ENCODE measurements at places on chromosomes 7 and 10.

- DNase-seq, result no peak
These were observed 144.2 kb upstream of the EGR2 start for GRCh38 chr10:62960416-62960815.

DNA sequence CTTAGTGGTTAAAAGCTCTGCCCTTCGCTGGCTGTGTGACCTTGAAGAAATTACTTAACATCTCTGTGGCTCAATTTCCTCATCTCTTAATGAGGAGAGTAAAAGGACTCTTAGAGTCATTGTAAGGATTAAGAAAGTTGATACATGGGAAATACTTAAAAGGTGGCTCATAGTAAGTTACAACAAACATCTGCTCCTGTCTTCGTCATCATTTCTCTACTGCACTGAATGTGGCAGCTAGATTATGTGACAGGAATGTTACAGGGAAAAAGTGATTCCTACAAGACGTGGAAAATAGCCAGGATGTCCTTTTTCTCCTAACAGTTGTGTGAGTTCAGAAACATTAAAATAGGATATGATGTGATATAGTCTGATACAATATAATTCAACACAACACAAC is 184.7 kb downstream of the FRMD4A start:
- DNase-seq, result no peak

DNA sequence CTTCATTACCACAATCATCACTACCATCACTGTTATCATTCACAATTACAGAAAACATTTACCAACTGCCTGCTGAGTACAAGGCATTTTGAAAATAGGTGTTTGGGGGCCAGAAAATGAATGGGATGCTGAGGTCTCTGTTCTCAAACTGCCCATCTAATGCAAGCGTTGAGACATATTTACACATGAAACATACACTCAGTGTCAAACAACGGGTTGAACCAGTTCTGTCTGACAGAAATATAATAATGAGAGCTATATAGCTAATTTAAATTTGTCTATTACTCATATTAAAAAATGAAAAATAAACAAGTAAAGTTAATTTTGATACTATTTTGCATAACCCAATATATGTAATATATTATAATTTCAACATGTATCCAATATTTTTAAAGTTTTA is 303.1 kb downstream of the KCNMA1 start:
- no peak for DNase-seq

DNA sequence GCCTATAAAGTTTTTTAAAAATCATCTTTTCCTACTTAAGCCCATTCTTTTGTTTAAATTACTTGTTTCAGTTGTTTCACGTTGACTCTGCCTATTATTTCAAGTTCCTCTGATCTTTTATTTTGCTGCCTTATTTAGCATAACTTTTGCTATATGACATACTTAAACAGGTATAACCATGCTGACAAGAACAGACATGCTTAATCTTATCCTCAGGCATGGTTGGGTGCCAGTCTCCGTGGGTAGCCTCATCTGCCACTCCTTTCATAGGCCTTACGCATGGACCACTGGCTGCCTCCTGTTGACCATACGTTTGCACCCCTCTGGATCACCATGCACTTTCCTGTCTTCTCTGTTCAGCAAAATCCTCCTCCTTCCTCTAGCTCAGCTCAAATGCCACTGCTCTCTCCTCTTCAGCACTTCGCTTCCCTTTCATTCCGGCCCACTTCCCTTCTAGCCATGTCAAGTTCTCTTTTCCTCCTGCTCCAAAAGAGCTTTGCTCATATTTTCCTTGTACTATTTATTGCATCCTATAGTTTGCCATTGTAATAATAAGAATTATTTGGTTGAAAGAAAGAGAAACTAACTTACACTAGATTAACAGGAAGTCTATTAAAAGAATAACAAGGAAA is 10.0 kb upstream of the TSPAN33 start:
- no peak for DNase-seq

DNA sequence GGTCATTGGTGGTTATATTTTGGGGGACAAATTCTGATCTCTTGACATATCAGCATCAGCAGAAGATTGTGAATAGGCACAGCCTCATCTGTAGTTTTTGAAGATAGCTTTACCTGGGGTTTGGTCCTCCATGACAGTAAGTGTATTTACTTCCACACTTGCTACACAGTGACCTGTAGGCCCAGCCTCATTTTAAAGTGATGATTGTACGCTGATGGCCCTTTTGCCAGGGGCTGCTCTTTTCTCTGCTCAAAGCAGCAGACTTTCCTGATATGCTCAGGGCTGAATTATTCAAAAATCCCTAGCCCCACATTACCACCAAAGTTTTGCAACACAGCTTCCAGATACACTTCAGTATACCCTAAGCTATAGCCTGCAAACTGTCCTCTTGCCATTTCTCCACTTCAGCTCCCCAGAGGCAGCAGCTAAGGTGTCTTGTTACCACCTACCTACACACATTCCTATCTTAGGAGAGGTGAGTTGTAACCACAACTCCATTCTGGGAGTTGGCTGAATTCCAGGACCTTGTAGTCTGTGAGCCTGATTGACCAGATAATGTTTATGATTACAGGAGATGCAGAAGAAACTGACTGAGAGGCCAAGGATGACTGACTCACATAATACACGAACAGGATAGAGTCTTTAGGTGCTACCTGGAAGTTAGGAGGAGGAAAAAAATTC is 6.0 kb downstream of the ASB4 start:
- DNase-seq, result no peak

- DNase-seq, result no peak
These were observed 811.5 kb downstream of the LRMDA start for GRCh38 chr10:76242956-76243355.

- DNase-seq, result no peak
These were observed 49.7 kb upstream of the ADCY1 start for GRCh38 chr7:45524445-45524844.

DNA sequence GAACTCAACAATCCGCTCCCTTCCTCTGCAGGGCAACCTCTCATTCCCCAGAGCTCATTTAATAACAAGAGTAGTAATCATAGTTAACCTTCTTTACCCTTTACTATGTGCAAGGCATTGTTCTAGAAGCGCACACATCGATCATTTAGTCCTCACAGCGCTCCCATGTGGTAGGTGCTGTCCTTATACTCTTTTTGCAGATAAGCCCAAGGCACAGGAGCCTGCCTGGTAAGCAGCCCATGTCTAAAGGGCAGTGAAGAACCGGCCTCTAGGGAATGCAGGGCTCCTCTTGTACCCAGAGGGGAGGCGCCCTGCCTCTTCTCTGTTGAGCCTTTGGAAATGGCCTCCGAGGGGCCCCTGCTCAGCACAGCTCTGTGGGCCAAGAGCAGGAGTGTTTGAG is 14.3 kb downstream of the CHST3 start:
- DNase-seq, result no peak

- DNase-seq, result no peak
These were observed 26.4 kb upstream of the GSDME start for GRCh38 chr7:24783698-24784097.

DNA sequence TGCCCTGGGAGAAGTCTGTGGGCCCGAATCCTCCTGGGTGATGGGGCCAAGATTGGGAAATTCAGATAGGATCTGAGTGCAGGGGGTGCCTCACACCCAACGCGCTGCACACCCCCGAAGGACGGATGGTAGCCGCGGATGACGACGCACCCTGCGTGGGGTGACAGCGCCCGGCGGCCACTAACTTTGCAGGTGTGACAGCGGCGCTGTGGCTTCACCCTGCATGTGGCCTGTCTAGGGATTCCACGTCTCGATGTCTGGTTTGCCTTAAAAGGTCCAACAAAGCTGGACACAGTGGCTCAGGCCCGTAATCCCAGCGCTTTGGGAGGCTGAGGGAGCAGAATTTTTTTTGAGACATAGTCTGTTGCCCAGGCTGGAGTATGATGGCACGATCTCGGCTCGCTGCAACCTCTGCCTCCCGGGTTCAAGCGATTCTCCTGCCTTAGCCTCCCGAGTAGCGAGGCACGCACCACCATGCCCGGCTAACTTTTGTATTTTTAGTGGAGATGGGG is 18.6 kb downstream of the ADAP1 start:
- no peak for DNase-seq

- no peak for DNase-seq
These were observed 148.8 kb downstream of the SNX10 start for GRCh38 chr7:26440233-26441001.

- DNase-seq, result no peak
These were observed 23.5 kb downstream of the BLVRA start for GRCh38 chr7:43781726-43782607.

DNA sequence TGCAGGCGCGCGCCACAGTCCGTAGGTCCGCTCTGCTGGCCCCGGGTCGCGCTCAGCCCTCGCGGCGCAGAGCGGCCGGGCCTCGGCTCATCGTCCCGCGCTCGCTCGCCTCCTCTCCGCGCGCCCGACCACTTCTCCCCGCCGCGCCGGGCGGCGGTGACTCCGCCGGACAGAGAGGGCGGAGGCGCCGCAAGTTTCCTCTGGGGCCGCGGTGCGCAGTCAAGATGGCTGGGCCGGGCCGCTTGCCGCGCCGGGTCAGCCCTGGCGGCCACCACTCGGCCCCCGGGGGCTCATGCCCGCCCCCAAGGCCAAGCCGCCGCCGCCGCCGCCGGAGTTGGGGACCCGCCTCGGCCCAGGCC is 441 bp downstream of the FZD8 start:
- DNase-seq, result no peak

- no peak for DNase-seq
These were observed 42.6 kb upstream of the LRRC4 start for GRCh38 chr7:128073671-128074310.

DNA sequence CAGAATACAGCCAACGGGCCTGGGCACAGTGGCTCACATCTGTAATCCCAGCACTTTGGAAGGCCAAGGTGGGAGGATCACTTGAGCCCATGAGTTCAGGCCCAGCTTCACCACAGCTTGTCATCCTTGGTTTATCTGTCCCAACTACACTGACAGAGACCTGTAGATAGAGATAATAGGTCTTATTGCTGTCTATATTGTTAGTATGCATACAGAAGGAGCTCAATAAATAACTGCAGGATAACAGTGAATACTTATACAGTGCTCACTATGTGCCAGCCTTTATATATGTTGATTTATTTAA is 1.3 kb downstream of the CNPY4 start:
- no peak for DNase-seq

DNA sequence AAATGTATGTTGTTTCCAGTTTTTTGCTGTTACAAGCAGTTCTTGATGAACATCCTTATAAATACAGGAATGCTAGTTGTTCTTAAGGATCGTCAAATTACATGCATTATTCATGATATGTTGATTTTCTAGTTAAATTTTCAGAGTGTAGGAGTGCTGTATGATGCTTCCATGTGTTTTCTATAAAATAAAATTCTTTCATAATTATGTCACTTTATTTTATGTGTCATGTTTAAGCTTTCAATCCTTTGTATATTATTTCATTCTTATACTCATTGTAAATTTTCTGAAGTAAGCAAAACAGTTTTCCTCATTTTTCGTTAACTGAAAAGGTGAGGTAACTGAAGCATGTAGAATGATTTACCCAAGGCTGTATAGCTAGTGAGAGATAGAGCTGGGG is 16.8 kb upstream of the MYPN start:
- DNase-seq, result no peak

DNA sequence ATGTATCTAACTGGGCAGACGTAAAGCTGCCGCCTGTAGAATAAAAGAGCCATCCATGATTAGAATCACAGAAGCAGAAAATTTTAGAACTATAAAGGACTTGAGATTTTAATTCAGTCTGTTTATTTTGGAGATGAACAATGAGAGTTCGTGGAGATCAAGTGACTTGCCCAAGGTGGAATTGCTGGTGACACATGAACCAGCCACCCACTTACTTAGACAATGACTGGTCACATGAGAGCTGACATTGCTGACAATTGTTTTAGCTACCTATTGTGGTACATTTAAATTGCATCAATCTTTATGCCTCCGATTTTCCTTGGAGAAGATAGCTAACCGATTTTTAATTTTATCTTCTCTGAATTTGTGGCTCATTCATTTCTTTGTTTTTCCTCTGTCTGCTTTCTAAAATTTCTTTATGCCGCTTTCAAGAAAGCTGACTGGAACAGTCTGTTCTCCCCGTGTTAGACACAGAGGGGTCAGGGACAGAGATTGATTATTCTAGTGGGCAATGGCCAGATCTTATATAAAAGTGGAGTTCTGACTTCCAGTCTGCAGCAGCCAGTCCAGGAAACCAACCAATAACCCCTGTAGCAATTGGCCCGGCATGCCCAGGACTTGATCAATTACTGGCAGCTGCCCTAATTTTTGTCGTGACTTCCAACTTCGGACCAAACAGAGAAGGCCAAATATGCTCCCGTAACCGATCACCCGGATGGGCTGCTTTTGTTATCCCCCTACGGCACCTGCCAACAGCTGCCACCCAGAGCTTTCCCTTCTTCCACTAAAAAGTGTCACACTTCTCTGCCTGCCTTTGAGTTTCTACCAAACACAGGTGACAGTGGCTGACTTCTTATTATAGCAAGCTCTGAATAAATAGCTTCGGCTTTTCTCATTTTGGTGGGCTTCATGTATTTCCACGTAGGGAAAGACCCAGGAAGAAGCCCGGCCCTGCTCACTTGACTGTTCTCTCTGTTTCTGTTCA is 241.6 kb downstream of the CAMK1D start:
- DNase-seq, result no peak

- DNase-seq, result no peak
These were observed 135.2 kb upstream of the GDF10 start for GRCh38 chr10:47164800-47165128.

DNA sequence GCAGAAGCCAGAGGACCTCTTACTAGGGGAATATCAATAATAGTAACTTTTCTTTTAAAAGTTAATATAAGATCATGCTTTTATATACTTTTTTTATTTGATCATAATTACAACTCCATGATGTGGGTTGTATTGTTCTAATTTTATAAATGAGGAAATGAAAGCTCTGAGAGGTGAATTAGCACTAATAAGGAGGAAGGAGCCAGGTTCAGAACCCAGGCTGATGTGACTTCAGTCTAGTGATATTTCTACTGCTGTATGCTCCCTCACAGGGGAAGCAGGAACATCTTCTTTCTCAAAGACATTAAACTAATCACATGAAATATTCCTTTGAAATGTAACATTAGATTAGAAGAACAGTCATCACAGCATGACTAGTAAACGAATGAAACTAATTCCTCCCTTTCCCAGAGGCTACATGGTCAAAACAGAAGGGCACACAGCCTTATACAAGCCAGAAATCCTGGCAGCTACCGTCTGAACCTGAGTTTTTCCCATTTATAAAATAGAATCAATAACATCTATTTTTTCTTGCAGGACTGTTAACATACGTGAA is 81.4 kb upstream of the GJD4 start:
- no peak for DNase-seq

- DNase-seq, result no peak
These were observed 64.8 kb downstream of the PWWP2B start for GRCh38 chr10:132461683-132462231.

GRCh38 chr10:80444124-80444523 is 10.0 kb upstream of the TSPAN14 start:
- DNase-seq, result no peak

- DNase-seq, result no peak
These were observed 2.2 kb downstream of the STOX1 start for GRCh38 chr10:68829521-68829920.

GRCh38 chr7:78169992-78170391 is 371.4 kb downstream of the PHTF2 start:
- DNase-seq, result no peak

GRCh38 chr7:131753620-131754222 is 197.3 kb upstream of the PODXL start:
- no peak for DNase-seq

- no peak for DNase-seq
These were observed 56.8 kb downstream of the SDHAF3 start for GRCh38 chr7:97174303-97174702.
